ENCODE measurements at places on chromosomes 16 and 17. TPM values are rescaled to one million over a fixed set of nuclear protein-coding genes. Genes with fewer than 3 reads are reported as not detected.

- no peak for DNase-seq
These were observed 205.8 kb downstream of the PRKCA start for GRCh38 chr17:66507982-66508760.

DNA sequence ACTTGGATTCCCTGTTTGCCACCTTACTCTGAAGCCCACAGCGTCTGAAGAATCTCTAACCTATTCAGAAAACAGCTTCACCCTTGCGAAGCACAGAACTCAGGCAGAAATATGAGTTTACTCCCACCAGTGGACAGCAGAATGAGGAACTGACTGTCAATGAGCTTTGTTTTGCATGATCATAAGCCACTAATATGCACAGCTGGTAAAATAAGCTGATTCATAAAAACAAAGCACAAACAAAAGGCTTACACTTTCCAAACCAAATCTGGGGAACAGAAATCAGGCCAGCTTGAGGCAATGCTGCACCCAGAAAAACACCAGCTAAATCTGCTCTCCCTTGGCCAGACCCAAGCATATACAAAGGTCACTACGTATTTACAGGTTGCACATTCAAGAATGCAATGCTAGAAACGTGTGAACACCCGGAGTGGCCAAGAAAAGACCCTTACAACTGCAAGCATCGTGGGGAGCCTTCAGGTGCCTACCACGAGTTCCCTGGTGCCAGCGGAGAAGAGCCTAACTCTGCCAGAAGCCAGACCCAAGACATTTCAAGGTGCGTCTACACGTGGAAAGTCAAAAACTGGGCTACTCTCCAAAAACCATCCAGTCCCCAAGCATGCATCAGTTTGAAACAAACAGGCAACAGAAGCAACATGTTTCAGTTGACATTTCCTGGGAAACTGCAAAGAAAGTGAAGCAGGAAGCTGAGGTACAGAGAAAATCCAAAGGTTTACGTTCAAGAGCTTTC lies 207.1 kb downstream of the ZFHX3 start:
- DNase-seq, result no peak

Gene GCGR
- total RNA-seq, result not detected

GRCh38 chr16:7271486-7271885 lies 61.2 kb upstream of the RBFOX1 start:
- DNase-seq, result no peak

Gene NLE1
- total RNA-seq, result 42.9 TPM

Gene COX11
- 83.5 TPM for total RNA-seq

- no peak for DNase-seq
These were observed 211.4 kb downstream of the NTN1 start for GRCh38 chr17:9232591-9233270.

Gene CCL1
- total RNA-seq, result not detected

Gene PIPOX
- 0.33 TPM for total RNA-seq

- DNase-seq, result peak; percentile 39
These were observed 10.1 kb upstream of the CA4 start for GRCh38 chr17:60139438-60140285.

Gene CNTNAP1
- 9.9 TPM for total RNA-seq

- peak; percentile 28 for DNase-seq
These were observed 70.8 kb downstream of the ABR start for GRCh38 chr17:1108765-1109605.

DNA sequence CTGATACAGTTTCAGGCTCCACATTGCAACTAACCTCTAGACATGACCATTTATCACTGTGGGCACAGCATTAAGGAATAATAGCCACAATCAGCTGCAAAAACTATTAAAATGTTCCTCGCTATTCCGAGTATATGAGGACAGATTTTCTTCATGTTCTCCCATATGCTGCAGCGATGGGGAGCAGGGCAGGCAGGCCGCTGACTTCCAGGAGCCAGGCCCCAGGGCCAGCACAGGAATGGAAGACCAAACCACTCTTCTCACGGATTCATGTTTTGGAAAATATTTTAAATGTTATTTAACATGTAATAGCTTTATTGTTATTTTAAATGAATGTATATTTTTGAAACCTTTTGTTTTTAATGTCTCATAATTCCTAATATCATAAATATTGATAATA lies 43.8 kb upstream of the ENDOV start:
- no peak for DNase-seq

DNA sequence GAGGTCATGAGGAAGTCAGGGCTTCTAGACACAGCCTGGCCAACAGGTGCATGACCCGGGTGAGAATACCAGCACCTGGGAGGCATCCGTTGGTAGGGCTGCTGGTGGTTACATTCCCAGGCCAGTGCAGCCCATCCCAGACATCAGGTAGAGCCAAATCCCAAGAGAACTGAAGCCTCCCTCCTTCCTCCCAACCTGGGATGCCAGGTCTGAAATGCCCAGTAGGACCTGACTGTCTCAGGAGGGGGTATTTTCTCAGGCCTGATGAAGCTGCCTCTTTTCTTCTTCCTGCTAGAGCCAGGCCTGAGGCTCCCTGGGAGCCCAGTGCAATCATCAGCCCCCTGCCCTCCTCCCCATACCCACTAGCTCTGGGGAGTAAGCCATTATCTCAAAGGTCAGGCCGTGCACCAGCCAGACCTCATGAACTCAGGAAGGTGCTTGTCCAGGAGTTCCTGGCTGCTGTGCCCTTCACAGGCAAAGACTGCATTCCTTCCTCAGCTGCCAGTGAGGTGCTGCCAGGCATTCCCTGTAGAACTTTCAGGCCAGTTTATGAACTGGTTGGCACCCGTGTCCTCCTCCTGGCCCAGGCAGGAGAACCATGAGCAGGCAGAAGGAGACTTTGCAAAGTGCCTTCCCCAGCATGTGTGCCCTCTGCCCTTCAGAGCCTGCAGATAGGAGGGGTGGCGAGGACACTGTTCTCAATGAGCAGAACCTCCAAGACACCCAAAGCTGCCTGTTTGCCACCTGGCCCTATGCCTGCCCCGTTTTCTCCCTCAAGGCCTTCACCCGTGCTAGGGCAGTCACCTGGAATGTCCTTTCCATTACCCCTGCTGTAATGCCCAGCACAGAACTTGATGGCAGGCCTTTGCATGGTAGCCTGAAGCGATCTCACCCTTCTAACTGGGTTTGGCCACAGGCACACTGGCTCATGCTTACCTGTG lies 7.6 kb downstream of the TBX2 start:
- no peak for DNase-seq
